ENCODE measurements at places on chromosomes 2 and 18. TPM values are rescaled to one million over a fixed set of nuclear protein-coding genes. Genes with fewer than 3 reads are reported as not detected.

Gene C18orf63
- not detected for total RNA-seq

Gene AGXT
- total RNA-seq, result not detected

Gene SLC19A3
- total RNA-seq, result not detected

Gene PKDCC
- 6.9 TPM for total RNA-seq

DNA sequence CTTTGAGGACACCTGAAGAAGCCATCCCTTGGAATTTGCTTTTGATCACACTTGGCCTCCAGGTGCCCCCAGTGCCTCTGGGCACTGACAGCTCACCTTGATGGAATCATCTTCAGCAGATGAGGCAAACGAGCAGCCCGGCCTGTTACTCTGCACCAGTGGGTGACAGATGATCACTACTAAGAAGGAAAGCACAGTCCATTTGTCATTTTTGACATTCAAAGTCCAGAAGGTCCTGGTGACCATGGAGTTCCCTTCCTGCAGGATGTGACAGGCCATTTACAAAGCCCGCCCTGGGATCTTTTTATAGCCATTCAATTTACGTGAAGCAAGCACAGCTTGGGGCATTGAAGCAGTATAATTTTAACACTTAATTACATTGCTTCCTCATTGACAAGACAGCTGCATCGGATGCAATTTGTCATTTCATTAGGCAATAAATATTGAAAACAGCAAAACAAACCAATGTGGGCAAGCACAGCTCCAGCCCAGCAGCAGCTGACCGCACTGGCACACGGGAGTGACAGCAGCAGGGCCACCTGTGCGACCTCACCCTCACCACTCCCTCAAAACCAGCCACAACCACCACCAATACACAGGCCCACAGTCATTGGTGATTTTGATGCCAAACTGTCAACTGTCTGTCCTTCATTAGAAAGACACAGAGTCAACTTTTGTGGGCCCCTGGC is 76.0 kb upstream of the SLC66A3 start:
- DNase-seq, result no peak

DNA sequence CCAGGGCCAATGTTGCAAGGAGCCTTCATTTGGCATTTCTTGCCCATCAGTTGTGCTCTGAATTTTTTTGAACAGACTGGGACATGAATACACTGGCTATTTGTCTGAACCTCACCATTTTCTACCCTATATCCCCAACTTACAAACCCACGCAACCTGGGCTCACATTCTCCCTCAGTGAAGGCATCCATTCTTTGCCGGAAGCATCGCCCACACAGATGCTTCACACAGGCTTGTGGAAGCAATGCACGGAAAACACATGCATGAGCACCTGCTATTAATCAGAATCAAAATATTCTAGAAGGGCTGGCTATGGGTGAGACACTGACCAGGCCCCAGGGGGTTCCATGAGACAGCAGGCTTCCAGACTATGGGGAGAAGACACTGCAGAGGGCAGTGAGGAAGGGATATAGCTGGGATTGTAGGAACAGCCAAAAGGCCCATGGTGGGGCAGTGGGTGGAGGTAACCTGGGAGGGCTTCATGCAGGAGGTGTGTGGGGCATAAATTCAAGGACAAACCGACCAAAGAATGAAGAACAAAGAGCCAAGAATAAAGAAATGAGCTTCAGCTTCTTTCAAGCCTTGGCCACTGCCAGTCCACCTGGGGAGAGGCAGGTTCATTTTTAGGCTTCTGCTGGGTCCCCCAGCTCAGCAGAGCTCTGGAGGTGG is 261.5 kb downstream of the CELF4 start:
- DNase-seq, result no peak

- DNase-seq, result no peak
Measured at GRCh38 chr2:26504002-26504401, 26.1 kb upstream of the OTOF start.

GRCh38 chr2:169767243-169767888 is 31.3 kb upstream of the SSB start:
- peak; percentile 62 for DNase-seq

DNA sequence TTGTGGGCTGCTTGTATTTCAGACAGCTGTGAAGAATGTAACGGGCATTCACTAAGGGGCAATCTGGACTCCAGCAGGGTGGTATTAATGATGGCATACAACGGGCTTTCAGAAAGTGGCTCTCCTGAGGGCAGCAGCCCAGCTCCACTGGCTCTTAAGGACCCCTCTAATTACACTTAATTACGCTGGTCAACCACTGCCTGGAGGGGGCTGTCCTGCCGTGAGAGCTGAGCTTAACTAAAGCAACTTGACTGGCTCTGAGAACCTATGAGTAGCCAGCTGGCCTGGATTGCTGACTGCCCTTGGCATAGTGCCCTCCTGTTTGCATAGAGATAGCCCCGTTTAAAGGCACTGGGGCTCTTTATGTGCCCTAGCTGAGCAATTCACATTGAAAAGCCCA is 3.8 kb downstream of the LIPG start:
- no peak for DNase-seq

- peak; percentile 65 for DNase-seq
Measured at GRCh38 chr2:159168707-159169106, 117.8 kb downstream of the WDSUB1 start.

GRCh38 chr2:230162981-230163380 is 56.8 kb downstream of the SP110 start:
- DNase-seq, result no peak

DNA sequence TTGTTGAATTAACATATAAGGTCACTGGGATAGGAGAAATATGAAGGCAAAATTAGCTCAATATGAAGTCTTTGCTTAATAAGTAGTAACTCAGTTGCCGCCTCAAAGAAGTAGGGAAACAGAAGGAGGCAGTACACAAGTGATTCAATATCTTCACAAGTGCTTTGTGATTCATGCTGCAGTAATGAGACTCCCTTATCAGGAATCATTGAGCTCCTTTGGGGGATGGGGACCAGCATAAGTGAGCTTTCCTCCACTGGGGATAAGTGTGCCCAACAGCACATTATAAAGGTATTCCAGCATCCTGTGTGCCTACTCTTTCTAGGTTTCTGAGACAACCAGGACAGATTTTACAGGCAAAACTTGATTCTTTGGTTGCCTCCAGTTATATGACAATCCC is 323.4 kb upstream of the UBE2E3 start:
- DNase-seq, result no peak

DNA sequence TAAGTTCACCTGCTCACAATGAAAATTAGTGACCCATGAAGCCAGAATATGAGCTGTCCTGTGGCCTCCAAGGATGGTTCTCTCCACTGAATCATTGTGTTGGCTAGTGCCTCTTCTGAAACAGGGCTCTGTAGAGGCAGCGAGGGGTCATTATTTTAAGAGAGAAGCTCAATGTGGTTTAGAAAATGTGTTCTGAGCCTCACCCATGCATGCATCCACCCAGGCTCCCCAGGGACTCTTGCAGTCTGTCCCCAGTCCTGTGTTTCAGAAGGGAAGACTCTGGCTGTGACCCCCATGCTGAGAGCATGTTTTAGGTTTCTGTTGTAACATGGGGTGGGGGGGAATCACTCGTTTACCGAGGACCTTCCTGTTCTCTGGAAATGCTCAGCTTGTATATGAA is 135.2 kb downstream of the RNF144A start:
- no peak for DNase-seq

- peak; percentile 2 for DNase-seq
Measured at GRCh38 chr2:38863061-38863695, 12.6 kb downstream of the DHX57 start.

- DNase-seq, result no peak
Measured at GRCh38 chr2:239459606-239460005, 58.8 kb upstream of the HDAC4 start.

DNA sequence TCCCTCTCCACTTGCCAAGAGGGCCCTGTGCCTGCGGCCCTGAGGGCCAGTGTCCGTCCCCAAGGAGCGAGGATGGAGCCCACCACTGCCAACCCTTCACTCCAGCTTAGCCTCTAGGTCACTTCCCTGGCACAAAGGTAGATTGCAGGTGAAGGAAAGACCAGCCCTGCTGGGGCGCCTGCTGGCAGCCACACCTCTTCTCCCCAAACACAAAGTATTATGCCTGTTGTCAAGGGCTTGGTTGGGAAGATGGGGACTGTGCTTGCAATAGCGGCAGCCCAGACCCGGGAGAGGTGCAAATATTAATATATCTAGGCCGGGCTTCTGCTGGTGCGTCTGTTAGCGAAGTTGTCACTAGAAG is 7.7 kb downstream of the KCNF1 start:
- DNase-seq, result no peak

GRCh38 chr2:20595439-20596192 is 55.3 kb downstream of the HS1BP3 start:
- DNase-seq, result peak; percentile 65
